CD4-positive, alpha-beta T cell (primary cell): ENCODE measurements at places on chromosomes 5 and 9.

DNA sequence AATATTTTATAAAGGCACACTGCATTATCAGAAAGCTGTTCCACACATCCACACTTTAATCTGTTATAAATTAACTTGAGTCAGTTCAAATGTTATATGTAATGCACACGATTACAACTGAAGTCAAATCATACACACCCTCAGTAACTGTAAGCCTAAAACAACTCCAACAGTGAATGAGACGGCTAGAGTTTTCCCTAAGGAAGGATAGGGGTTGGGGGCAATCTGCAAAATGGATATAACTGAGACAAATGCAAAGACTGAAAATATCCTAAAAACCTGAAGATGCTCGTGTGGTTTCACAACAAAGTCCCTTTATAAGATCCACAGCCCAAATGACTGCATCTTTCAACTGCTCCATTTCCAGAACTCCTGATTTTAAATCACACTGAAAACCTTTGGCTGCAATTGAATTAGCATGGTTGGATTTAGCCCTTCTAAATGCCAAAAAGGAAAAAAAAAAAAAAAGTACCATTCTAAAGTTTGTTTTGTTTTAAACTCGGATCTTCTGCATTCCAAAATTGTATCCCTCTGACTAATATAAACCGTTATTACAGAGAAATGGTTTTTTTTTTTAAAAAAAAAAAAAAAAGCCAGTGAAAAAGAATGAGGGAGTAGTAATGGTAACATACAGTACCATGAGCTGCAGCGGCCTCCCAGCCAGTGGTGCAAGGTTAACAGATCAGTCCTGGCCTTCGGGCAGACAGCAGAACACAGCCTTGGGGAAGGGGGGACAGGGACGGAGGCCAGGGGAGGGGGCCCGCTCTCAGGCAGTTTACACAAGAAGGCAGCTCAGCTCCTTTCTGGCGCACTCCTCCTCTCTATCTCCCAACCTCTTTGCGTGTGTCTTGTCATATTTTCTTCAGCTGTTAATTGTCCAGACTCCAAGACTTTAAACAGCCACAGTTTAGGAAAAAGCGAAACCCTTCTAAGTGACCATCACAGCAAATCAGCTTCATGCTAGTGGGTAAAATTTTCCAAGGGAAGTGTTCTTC, 166.1 kb downstream of the BNC2 start:
- no peak for DNase-seq

GRCh38 chr5:94423411-94423810, 195.0 kb downstream of the KIAA0825 start:
- DNase-seq: no peak

DNA sequence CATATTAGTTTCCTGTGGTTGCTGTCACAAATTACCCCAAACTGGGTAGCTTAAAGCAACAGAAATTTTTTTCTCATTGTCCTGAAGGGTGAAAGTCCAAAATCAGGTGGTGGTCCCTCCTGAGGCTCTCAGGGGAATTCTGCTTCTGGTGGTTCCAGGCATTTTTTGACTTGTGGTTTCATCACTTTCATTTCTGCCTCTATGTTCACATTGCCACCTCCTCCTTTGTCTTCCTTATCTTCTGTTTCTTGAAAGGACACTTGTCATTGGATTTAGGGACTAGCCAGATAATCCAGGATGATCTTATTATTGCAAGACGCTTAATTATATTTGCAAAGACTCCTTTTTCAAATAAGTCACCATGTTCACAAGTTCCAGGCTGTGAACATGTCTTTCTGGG, 43.2 kb downstream of the KCNMB1 start:
- no peak for DNase-seq

DNA sequence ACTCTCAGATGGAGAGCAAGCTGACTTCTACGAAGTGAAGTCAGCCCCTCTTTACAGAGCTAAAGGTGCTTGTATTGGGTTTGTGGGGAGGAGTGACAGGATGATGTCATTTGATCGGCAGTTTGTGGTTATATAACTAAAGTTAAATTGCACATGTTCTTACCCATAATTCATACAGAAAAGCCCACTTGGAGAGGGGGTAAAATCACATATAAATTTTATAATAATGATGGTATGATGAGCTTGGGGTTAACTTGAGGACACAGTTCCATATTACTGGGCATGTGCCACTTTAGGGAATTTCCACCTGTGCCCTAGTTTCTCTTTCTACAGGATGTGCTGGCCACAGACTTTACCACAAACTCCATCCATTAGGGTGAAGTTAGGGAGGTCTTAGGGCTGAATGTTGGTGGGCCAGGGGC, 1178.6 kb upstream of the CDH9 start:
- DNase-seq: no peak

- no peak for DNase-seq
Measured at GRCh38 chr9:38214432-38214831, 145.4 kb upstream of the SHB start.

DNA sequence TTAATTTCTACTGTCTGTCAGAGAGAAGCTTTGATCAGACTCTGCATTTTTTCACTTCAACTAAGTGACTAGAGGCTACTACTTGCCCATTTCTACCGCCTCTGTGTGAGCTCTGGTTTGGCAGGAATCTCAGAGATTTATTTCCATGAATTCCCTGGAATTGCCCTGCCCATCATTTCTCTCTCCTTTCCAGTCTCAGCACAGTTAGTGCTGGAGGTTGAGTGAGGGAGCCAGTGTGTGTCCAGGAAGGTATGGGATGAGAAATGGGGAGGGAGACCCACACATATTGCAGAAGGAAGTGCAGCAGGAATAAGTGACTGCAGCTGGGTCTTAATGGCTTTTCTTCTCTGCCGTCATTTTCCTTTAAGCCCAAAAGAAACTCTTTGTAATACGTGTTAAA, 443.1 kb upstream of the ZNF462 start:
- no peak for DNase-seq

GRCh38 chr9:133932633-133933032, 59.5 kb downstream of the VAV2 start:
- DNase-seq: no peak

GRCh38 chr9:111843971-111844370, 49.2 kb upstream of the SHOC1 start:
- DNase-seq: no peak

DNA sequence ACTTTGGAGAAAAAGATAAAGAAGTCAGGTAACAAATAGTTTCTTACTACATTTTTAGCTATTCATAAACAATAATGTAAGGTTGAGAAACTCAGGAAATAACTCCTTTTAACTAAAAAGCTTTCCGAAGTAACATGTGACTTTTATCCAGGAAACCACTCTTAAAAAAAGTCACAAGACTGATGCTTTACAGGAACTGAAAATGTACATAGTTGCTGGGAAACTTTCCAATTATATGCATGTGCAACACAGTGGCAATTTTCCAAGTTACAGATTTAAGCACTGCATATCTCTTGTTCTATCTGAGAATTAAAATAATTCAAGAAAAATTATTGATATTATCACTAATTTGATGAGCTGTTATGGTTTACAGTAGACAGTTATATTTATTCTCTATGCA, 105.2 kb downstream of the CDH10 start:
- DNase-seq: no peak

DNA sequence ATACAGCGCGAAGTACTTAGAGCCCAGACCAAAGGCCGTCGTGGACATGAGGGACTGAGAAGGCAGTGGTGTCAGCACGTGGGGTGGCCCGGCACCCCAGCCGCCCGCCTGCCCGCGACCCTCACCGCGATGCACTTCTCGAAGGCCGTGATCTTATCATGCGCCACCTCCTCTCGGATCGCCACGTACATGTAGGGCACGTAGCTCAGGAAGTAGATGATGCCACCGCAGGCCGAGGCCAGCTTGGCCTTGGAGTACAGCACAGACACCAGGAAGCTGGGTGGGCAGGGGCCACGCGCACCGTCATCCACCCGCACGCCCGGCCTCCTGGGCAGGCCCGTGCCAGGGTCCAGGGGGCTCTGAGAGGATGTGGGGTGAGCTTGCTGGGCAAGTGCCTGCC, 11.0 kb downstream of the ABCA2 start:
- no peak for DNase-seq

- DNase-seq: no peak
Measured at GRCh38 chr5:135738564-135738875, 95.9 kb upstream of the SLC25A48 start.

DNA sequence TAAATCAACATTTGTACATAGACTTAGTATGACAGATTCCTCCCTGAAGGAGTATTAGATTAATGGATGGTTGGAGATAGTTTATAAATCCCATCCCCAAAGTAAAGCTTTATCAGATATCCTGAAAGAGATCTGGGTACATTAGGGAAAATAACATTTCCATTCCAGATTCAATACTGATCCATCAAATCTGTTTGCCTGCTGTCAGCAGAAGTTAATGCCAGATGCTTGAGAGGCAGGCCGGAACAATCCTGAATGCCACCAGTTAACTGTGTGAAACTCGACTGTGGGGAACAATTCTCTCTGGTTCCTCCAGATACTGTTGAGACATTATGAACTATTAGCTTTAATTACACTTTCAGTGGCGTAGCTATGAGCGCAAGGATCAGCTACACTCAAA, 1166.8 kb downstream of the MAT2B start:
- no peak for DNase-seq

GRCh38 chr5:5209089-5209488, 69.0 kb downstream of the ADAMTS16 start:
- no peak for DNase-seq

DNA sequence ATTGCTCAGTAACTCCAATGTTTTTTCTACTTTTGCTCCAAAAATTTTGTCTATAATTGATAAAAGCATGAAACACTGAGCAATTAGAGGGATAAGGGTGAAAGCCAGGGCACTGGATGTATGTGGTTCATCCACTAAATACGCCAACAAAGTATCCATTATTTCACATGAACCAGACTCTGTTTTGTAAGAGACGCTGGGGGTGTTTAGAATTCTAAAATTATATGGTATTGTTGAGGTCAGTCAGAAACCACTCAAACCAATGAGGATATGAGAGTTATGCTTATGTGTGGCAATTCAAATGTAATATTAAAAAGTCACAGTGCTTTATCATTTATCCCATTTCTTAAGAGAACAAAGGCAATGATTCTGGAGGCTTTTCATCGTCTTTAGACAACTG, 220.2 kb downstream of the EFNA5 start:
- no peak for DNase-seq

DNA sequence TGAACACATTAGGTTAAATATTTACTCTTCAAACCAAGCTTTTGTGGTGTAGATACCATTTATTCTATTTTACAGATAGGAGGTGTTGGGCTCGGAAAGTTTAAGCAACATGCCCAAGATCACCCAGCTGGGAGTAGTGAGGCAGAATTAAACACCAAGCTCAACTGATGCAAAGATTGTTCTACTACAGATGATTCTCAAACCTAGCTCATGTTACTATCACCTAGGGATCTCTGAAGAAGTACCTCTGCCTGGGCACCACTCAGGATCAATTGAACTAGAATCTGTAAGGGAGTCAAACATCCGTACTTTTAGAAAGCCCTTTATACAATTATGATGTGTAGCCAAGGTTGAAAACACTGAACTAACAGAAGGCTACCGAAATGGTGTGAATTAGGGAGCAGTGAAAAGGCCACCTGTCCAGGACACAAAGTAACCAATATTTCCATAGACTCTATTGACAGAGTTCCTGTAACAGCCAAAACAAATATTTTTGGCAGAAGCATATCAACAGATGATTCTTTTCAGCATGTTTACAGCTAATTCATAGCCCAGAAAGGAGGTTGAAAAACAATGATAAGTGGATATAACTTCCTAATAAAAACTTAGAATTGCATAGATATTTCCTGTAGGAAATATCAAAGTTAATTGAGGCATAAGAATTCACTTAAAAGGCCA, 158.5 kb upstream of the PTGER4 start:
- no peak for DNase-seq

DNA sequence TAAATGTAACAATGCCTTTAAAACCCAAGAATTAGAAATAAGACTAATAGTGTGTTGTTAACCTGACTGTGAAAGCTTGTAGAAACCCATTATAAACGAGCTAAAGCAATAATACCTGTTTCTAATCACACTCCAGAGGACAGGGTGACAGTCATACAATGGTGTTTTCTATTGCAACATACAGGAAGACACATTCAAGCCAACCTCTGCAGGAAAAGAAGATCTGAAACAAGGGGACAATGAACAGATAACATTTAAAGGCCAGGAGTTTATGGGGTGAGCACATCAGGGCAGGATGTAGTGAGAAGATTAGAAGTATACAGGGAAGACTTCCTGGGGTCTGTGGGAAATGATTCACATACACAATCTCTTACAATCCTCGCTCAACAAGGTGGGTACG, 13.8 kb downstream of the BARHL1 start:
- DNase-seq: no peak

- no peak for DNase-seq
Measured at GRCh38 chr9:114196979-114197622, 41.8 kb downstream of the COL27A1 start.

DNA sequence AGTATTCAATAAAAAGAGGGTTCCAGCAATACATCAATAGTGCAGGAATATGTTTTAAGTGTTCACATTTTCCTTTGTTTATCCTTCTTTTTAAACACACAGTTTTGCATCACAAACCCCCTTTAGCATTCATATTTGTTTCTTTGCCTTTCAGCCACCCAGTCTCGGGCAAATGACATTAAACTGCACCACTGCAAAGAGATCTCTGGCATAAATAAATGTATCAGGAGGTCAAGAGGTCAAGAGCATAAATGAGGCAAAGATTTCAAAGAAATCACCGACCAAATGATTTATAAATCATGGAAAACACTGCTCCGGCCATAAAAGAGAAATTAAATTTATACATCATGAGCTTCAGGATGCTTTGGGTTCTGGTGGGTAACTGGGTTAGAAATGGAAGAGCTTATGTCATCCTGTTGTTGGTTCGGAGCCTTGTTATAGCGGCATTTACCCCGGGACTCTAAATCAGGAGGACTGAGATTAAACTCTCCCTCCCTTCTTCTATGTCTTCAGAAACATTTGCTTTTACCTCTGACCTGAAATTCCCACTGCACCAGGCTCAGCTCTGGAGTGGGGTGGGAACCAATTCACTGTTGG, 449.6 kb upstream of the CLINT1 start:
- no peak for DNase-seq

- DNase-seq: no peak
Measured at GRCh38 chr9:11158063-11158462, 545.3 kb upstream of the PTPRD start.

- no peak for DNase-seq
Measured at GRCh38 chr5:149322518-149322917, 22.8 kb upstream of the GRPEL2 start.

DNA sequence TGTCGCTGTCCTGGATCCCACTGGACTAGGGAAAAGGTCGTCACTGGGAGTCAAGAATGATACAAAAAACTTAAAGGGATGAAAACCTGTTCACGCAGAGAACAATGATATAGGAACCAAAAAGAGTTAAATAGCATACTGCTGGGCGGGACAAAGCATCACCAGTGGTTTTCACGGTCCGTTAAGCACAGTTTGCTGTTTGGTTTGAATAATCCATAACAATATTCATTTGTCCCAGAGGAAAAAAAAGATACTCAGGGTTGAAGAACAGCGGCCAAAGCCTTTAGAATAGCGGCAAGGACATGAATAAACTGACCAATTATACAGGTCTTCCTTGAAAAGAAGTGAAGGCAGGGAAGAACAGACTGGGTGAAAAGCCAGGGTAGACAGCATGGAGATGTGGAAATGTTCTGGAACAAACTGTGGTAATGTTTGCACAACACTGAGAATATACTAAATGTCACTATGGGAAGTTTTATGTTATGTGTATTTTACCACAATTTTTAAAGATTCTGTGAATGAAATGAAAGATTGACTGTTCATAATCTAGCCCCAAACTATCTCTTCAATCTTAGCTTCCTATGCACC, 60.8 kb downstream of the MTMR12 start:
- DNase-seq: no peak
